ENCODE measurements at places on chromosomes 12 and 14.

DNA sequence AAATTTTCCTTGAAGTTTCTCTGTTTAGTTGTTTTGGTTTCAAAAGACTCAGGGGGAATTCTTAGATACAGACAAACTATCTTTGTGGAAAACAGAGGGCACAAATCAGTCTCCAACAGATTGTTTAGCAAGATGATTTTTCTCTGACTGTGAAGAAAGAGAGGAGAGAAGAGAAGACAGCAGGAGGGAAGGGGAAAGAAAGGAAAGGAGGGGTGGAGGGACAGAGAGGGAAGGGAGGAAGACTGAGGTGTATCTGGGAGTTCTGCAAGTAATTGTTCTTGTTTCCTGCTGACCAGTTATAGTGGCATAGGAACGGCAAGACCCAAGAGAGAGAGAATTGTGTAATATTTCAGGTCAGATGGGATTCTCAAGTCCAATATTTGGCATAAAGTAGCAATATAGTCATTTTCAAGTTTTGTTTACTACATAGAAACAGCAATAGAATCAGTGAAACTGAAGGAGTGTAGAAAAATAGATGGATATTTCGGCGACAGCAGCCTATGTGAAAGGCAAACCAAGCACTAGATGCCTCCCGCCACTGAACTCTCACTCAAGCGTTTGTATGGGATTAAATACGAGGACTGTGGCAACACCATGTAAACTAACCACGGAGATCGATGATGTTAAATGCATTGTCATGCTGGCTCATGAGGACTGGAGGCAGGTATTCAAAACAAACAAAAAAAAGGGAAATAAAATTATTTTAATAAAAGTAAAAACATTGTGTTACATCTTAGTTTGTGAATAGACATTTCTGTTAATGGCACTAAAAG, 342.5 kb downstream of the SLC16A7 start:
- DNase-seq: no peak

GRCh38 chr12:95784915-95785314, 5.6 kb downstream of the NTN4 start:
- DNase-seq: no peak

DNA sequence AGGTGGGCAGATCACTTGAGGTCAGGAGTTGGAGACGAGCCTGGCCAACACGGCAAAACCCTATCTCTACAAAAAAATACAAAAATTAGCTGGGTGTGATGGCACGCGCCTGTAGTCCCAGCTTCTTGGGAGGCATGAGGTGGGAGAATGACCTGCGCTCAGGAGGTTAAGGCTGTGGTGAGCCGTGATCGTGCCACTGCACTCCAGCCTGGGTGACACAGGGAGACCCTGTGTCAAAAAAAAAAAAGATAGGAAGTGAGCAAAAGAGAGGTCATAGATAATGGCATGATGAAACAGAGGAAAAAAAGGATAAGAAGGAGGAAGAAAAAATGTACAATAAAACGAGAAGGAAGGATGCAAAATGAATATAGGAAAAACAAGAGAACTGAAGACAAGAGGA, 159.5 kb downstream of the ETV6 start:
- DNase-seq: no peak

DNA sequence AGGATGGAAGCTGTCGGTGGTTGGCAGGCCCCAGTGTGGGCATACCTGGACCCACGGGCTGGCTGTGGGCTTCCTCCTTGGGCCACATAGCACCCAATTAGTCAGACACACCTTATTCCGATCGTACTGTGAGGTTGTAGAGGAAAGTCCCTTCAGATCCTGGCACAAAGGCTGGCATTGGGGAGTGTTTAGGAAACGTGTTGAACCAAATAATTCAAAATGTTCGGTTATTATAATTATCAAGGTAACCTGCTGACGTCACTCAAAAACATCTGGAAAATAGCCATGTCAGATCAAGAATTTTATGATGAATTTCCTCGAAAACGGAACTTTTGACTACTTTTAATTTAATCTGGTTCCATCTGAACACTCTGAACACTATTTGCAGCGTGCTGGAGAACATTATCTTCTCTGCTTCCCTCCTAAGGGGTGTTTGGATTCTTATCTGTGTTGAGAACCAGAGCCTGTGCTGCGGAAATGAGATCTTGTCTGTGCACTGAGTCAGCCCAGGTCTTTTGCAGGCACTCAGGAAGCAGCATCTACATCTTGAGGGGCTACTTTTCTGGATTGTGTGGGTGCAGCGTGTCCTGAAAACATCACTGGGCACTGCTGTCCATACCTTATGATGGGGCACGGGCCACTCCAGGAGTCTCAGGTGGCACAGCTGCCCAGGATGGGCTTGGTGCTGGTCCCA, 100.3 kb downstream of the SLC25A47 start:
- no peak for DNase-seq

DNA sequence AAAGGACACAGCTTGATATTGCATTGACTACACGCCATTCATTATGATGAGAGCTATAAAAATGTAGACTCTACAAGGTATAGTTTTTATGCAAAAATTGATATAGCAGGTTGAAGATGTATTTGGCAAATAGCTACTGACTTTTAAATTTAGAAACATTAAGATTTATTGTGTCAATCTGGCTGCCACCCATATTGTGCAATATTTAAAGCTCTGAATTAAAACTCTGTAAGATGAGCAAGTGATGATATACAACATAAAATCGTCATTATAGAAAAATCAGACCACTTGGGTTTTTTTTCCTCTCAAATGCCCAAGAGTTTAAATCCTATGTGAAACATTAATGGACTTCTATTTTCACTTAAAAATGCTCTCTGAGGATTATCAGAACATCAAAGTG, 36.8 kb upstream of the E2F7 start:
- DNase-seq: no peak

DNA sequence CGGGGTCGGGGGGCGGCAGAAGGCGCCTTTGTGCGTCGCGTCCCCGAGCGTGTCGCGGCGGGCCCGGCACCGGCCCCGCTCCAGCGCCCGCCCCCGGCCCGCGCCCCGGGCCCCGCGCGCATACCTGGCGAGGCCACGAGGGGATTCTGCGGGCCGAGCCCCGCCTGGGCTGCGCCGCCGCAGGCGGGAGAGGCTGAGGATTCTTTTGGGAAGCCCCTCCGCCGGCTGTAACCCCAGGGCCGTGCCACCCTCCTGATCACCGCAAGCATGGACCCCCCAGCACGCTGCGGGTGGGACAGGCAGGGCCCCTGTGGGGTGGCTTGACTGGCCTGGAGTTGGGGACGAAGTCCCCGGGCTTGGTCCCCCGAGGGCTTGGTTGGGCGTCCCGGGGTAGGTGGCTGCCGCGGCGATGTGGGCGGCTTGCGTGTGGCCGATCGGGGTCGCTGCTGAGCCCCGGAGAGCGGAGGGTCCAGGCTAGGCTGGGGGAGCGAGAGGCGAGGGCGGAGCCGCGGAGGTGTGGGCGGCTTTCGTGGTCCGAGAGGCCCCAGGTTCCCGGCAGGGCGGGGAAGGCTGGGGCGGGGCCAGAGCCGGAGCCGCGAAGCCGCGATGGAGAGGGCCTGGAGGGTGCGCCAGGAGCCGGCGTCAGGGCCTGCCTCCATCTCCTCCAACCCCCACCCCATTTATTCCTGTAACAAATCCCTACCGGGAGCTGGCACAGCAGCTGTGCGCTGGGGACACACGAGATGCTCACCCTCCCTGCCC, 28.4 kb upstream of the GPR132 start:
- DNase-seq: no peak

GRCh38 chr14:20522332-20522731, 17.0 kb downstream of the RNASE10 start:
- no peak for DNase-seq

DNA sequence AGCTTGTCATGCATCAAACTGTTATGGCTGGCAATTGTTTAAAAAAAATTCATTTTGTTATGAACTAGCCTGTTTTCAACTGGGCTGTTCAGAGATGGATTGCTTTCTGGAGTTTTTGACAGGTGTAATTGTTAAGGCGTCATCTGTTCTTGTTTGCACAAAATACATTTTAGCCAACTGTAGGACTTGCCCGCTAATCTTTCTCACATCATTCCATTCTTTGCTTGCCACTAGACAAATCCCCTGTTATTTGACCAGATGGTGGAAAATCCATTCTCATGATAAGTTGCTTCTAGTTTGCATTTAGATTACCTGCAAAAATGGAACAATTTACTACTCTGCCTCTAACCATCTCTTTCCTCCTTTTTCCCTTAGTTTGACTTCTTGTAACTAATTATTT, 114.3 kb downstream of the NPAS3 start:
- DNase-seq: peak; percentile 98

DNA sequence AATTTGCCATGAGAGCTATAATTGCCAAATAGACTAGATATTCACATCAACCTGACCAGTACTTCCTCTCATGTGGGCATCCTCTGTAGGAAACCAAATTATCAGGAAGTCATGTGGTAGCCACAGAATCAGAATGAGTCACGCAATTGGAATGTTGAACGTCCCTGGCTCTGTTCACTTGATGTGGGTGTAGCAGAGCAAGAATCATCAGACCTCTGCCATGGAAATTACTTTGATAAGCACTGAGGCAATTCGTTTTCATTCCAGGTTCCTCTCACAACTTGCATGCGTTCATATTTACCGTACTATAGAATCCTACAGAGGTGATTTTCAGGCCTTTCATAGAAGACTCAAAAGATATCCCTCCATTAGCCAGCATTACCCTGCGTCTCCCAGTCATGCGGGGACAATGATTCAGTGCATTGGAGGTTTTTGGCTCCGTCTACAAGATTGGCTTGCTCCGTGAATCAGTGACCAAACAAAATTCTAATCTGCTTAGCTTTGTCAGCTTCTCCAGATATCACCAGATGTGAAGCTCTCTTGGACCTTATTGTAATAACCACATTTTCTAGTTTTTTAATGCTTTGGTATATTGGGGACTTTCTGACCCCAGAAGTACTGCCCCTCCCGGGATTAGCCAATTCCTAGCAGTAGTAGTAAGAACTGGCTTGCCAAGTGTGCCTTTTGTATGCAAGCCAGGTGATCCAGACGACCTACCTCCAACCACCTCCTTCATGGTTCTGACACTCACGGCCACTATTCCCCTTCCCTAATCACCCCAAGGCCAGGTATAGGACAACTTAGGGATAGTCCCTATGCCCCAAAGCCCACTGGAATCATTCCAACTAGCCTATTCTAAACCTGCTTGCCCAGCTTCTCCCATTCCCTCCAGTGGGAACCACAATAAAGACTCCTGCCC, 133.4 kb downstream of the KICS2 start:
- peak; percentile 6 for DNase-seq

- DNase-seq: no peak
Observed at GRCh38 chr14:74048281-74048680, 29.1 kb downstream of the BBOF1 start.

- no peak for DNase-seq
Observed at GRCh38 chr14:37903343-37904191, 304.1 kb upstream of the SSTR1 start.

- no peak for DNase-seq
Observed at GRCh38 chr14:32100175-32100574, 23.1 kb downstream of the ARHGAP5 start.

GRCh38 chr14:53367644-53368026, 214.5 kb upstream of the DDHD1 start:
- DNase-seq: no peak
